WTC11 (cell line): ENCODE measurements at places on chromosomes 11 and 22.

DNA sequence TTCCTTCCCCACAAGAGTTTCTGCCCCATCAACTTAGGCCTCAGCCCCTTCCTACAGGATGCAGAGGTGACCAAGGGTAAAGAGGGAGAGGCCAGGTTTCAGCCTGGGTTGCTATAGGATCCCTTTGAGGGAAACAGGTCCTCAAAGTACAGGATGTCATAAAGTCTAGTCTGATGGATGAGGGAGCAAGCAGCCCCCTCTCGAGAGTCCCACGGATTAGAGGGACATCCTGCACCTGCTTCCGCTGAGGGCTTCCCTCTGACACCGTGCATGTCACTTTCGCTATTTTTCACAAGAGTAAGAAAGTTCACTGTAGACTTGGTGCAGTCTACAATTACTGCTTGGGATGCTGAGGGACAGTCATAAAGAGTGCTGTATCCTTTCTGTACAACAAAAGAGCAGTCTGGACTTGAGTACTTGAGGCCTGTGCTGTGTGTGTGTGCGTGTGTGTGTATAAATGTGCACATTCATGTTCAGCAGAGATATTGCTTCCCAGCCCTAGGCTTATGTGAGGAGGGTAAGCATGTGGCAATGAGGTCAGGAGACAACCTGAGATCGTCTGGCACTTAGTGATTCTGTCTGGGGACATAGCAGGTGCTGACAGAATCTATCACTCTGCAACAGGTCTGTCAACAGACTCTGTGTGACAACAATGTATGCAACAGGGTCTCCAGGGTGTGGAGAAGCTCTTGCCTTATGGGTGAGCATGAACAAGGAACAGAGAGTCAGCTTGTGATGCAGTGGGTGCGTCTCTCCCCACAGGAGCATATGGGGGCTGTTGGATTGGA, 18.0 kb upstream of the CHST1 start:
- no peak overlapping the region for H3K4me3 ChIP-seq
- peaks cover 12% of the 10 kb centered on the region; the same call in 1 of the 2 replicates for H3K4me1 ChIP-seq

DNA sequence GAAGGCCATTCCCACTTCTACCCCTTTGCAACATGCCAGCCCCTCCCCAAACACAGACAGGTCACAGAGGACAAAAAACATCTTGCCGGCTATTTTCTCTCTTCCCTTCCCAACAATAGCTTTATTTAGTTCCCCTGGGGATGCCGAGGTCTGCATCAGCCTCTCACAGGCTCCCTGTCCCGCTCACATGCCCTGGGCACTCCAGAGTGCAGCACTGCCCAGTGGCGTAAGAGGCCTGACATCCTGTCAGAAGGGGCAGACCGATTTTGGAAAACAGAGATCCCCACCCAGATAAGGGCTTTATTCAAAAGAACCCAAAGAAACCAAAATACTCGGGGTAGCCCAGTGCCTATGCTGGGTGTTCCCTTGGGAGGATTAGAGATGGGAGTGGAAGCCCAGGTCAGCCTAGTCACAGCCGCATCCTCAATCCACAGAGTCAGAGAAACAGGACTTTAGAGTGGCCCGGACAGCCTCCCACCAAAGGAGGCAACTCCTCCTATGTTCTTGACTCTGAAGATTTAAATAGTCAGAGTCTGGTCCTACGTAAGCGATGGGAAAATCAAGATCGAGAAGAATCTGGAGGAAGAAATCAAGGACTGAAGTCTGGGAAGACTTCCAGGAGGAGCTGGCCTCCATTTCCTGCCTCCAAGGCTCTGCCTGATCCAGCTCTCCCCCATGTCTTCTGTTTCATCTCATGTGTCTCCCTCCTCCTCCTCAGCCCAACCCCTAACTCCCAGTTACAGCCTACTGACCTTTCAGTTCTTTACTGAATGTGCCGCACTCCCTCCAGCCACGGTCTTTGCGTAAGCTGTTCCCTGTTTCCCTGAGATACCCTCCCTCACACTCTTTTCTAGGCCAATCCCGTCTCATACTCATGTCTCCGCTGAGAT, 129.3 kb downstream of the FBXO7 start:
- peaks cover 14% of the 10 kb centered on the region for H3K4me1 ChIP-seq
- peak overlapping the region; percentile 11; the same call in 1 of the 2 replicates for H3K27ac ChIP-seq
- no peak overlapping the region for H3K4me3 ChIP-seq
- peaks cover 4% of the 10 kb centered on the region; the same call in 1 of the 2 replicates for H3K27me3 ChIP-seq
- no peak for DNase-seq

DNA sequence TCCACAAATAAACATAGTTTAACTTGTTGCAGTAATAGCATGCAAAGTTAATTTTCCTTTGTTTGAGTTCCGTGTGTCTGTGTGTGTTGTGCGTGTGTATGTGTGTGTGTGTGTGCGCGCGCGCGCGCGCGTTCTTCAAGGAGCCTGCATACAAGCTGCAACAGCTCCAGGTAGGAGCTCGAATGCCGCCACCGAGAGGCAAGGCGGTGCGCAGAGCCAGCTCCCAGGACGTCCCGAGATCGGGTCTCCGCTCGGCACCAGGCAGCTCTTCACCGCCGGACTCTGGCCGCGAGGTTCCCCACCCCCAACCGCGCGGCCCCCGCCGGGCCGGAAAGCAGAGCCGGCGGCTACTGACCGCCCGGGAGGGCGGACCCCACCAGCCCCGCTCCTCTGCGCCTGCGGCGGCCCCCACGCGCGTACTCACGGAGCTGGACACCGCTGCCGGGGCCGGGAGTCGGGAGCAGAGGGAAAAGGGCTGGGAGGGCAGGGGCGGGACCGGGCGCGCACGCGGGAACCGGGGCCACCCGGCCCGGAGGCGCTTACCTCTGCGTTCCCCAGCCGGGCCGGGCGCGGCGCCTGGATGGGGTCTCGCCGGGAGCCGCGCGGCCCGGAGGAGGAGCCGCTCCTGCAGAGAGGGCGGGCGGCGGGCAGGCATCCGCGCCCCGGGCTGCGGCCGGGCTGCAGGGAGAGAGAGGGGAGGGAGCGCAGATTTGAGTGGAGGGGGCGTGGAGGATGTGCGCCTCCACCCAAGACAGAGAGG, 40.4 kb upstream of the AKIP1 start:
- DNase-seq: peak; percentile 75
- H3K27me3 ChIP-seq: no peaks in the 10 kb centered on the region
- H3K4me3 ChIP-seq: peak overlapping the region; percentile 79
- H3K36me3 ChIP-seq: no peaks in the 10 kb centered on the region
- H3K4me1 ChIP-seq: peaks cover 11% of the 10 kb centered on the region
- H3K27ac ChIP-seq: 0 out of 2 replicates have a peak overlapping the region, but pooled peaks have one; percentile 19

DNA sequence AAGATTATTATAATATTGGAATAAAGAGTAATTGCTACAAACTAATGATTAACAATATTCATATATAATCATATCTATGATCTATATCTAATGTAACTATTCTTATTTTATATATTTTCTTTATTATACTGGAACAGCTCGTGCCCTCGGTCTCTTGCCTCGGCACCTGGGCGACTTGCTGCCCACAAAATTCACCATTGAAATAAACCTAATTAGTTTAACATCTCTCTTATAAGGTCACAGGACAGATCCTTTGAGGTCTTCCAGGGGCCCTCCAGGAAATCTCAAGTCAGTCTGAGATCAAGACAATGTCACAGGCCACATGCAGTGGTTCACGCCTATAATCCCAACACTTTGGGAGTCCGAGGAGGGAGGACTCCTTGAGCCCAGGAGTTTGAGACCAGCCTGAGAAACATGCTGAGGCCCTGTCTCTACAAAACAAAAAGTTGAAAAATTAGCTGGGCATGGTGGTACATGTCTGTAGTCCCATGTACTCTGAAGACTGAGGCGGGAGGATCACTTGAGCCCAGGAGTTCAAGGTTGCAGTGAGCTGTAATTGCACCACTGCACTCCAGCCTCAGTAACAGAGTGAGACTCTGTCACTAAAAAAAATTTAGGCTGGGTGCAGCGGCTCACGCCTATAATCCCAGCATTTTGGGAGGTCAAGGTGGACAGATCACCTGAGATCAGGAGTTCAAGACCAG, 6.6 kb upstream of the TXNRD2 start:
- no peaks in the 10 kb centered on the region for H3K27me3 ChIP-seq
- no peak overlapping the region for H3K4me3 ChIP-seq
- no peak overlapping the region for H3K27ac ChIP-seq
- peaks cover 14% of the 10 kb centered on the region for H3K36me3 ChIP-seq
- no peak for DNase-seq
- peaks cover 19% of the 10 kb centered on the region for H3K4me1 ChIP-seq

GRCh38 chr22:43262990-43263644, 76.2 kb upstream of the TTLL12 start:
- peaks cover 7% of the 10 kb centered on the region; the same call in 1 of the 2 replicates for H3K4me1 ChIP-seq
- no peak for DNase-seq
- H3K36me3 ChIP-seq: no peaks in the 10 kb centered on the region
- H3K4me3 ChIP-seq: no peak overlapping the region
- H3K27ac ChIP-seq: 0 out of 2 replicates have a peak overlapping the region, but pooled peaks have one; percentile 26

DNA sequence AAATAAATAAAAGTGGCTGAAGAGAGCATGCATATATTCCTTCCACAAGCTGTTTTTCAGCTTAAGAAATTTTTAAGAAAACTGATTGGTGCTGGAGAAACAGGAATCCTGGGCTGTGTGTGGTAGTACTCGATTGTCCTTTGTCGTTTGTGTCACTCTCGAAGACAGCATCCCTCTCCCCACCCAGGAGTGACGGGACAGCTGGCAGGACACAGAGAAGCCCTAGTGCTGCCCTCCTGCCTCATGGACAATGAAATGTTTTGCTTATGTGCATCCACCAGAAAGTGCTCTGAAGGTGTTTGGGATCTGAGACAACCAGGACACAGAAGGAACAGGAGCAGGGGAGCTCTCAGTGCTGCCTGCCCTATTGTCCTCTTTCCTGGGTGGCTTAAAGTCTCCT, 12.8 kb downstream of the PLAAT4 start:
- H3K27me3 ChIP-seq: peaks cover 5% of the 10 kb centered on the region
- H3K4me3 ChIP-seq: no peak overlapping the region
- DNase-seq: no peak
- peaks cover 5% of the 10 kb centered on the region for H3K36me3 ChIP-seq

- H3K4me1 ChIP-seq: peaks cover 19% of the 10 kb centered on the region
- H3K27ac ChIP-seq: no peak overlapping the region
- DNase-seq: no peak
These were observed 979 bp downstream of the SMIM38 start for GRCh38 chr11:69156673-69157155.

- no peak for DNase-seq
- peaks cover 12% of the 10 kb centered on the region for H3K36me3 ChIP-seq
- peaks cover 6% of the 10 kb centered on the region; the same call in 1 of the 2 replicates for H3K4me1 ChIP-seq
- H3K27me3 ChIP-seq: no peaks in the 10 kb centered on the region
- H3K27ac ChIP-seq: no peak overlapping the region
- no peak overlapping the region for H3K4me3 ChIP-seq
These were observed 244.5 kb upstream of the MPPED2 start for GRCh38 chr11:30830681-30831080.

DNA sequence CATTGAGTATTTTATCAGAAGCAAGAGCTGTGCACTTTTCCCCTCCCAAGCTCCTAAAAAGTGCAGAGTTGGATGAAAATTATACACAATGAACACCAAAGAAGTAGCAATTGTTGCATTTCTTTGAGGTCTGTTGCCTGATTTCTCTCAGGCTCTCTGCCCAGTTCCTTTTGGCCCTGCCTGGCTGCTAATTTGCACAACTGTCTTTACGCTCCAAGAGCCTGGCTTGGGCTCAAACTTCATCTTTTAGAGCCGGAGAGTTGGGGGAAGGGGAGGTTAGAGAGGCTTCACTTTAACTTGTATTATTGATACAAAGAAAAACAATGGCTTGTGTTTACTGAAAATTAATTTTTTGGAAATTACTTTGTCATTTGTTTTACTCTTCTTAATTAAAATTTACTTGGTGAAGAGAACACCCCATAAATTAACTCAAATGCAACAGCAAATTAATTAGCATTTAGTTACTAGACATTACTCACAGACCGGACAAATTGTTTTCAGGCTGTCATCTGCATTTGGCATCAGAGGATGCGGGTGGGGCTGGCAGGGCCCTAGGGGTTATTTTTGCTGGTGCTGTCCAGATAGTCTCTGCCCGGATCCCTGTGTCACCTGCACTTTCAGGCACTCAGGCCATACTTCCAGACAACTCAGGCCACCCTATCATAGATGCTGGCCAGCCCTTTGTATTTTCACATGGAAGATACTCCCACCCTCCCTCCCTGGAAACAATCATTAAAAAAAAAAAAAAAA, 407.3 kb downstream of the NXPE2 start:
- no peak overlapping the region for H3K4me3 ChIP-seq
- H3K27me3 ChIP-seq: no peaks in the 10 kb centered on the region
- DNase-seq: no peak
- no peak overlapping the region for H3K27ac ChIP-seq
- 0 out of 2 replicates have a peak, but pooled peaks cover 10% of the 10 kb centered on the region for H3K4me1 ChIP-seq

DNA sequence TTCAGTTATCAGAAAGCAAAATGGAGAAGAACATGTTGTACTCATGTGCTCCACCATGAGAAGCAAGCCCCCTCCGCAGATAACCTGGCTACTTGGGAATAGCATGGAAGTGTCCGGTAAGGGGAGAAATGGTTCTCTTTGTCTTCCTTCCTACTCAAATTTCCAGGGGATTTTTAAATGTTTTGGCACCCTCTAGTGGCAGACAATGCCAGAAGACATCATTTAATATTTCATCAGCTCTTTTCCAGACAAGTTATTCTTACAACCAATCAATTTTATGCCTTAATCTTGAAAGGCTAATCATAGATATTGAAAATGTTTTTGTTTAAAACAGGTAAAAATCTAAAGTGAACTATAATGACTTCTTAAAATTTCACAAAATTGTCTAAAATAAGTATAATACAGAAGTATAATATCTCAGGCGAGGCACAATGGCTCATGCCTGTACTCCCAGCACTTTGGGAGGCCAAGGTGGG, 15.7 kb downstream of the CRTAM start:
- no peaks in the 10 kb centered on the region for H3K27me3 ChIP-seq
- H3K4me3 ChIP-seq: no peak overlapping the region
- no peaks in the 10 kb centered on the region for H3K36me3 ChIP-seq

GRCh38 chr11:72229925-72230763, 5.6 kb downstream of the INPPL1 start:
- 0 out of 2 replicates have a peak, but pooled peaks cover 2% of the 10 kb centered on the region for H3K27me3 ChIP-seq
- peaks cover 14% of the 10 kb centered on the region for H3K4me1 ChIP-seq
- no peak for DNase-seq
- no peak overlapping the region for H3K4me3 ChIP-seq

GRCh38 chr22:37285937-37286336, 3.6 kb downstream of the CYTH4 start:
- no peak for DNase-seq
- no peak overlapping the region for H3K27ac ChIP-seq
- no peaks in the 10 kb centered on the region; the same call in 1 of the 2 replicates for H3K27me3 ChIP-seq
- no peaks in the 10 kb centered on the region for H3K36me3 ChIP-seq
- H3K4me1 ChIP-seq: peaks cover 20% of the 10 kb centered on the region
- no peak overlapping the region for H3K4me3 ChIP-seq

DNA sequence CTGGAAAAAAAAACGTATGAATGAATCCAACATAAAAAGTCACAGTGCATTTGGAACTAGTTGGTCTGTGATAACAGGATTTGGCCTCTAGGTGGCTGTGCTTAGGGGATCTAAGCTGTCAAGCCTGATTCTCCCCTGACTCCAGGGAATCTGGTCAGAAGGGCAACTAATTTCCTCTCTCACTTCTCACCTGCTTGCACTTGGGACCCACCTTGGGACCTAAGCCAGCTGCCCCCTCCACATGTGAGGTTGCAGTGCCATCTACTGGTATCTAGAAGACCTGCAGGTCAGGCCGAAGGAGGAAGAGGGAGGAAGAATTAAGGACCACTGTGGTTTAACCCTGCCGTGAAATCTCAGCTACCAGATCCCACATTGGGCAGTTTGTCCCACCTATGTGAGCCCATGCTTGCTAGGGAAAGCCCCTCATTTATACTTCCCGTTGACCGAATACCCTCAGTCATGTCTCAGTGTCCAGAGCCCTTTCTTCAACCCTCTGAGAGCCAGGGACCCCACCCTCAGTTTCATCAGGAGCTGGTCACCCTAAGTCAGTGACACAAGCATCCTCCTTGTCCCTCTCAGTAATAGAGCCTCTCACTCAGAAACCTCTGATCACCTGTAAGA, 33.2 kb upstream of the CAVIN3 start:
- H3K27me3 ChIP-seq: no peaks in the 10 kb centered on the region
- no peaks in the 10 kb centered on the region for H3K36me3 ChIP-seq
- peaks cover 5% of the 10 kb centered on the region for H3K4me1 ChIP-seq
- DNase-seq: peak; percentile 82
- H3K27ac ChIP-seq: no peak overlapping the region
